Stimulated activated CD8-positive, alpha-beta memory T cell treated with anti-CD3 and anti-CD28 coated beads, Interleukin-4, amount 100 ng/mL, for 1 hour (primary cell): ENCODE measurements at places on chromosomes 11 and 22.

- no peak for DNase-seq
Observed at GRCh38 chr11:14124350-14124749, 161.8 kb downstream of the SPON1 start.

DNA sequence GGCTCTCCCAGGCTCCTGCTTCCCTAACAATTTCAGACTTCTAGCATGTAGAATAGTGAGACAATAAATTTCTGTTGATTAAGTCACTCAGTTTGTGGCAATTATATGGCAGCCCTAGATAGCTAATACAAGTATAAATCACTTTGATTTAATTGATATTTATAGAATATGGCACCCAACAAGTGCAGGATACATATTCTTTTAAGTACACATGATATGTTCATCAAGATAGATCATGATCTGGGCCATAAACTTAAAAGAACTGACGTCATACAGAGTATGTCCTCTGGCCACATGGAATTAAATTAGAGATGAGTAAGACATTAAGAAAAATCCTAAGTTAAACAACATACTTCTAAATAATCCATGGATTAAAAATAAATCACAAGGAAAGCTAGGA lies 67.5 kb upstream of the AMOTL1 start:
- DNase-seq = no peak

GRCh38 chr11:60498853-60499252 lies 6.3 kb downstream of the MS4A12 start:
- DNase-seq = no peak

GRCh38 chr11:102626676-102627075 lies 1.5 kb upstream of the MMP20 start:
- DNase-seq = no peak

GRCh38 chr11:84685976-84686375 lies 941.2 kb downstream of the DLG2 start:
- DNase-seq = no peak

- DNase-seq = no peak
Observed at GRCh38 chr11:27497284-27497866, 9.2 kb downstream of the LIN7C start.

DNA sequence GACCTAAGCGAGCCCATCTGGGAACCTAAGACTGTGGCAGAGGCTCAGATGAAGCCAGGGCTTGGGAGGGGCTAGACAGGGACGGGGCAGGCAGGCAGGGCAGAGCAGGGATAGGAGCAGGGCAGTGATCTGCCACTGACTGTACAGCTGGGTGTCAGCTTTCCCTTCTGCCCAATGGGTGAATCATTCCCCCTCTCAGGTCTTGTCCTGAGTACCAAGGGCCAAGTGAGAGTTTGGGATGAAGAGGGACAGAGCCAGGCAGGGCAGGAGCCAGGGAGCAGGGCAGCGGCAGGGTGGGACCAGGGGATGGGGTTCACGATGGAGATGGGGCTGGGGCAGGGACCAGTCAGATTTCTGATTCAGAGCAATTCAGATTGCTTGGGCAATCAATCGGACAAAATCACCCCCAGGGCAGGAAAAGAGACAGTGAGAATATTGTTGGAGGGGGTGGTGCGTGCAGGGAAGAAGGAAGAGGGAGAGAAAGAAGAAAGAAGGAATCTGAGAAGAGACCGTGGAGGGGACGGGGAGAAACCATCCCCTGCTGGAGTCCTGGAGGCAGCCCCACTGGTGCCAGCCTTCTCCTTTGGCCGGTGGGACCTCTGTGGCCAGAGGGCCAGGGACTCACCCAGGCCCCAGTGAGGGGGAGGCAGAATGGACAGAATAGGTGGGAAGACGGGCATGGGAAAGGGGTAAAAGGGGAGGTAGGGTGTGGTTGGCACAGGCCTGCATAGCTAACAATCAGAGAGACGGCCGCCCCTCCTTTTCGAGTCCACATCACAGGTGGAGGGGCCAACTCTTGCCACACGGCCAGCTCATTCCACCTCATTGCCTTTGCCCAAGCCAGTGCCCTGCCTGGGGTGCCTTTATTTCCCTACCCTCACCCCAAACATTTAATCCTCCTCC lies 47.2 kb downstream of the CYTH4 start:
- no peak for DNase-seq
